IMR-90 (cell line): ENCODE measurements at places on chromosomes 2 and 18.

DNA sequence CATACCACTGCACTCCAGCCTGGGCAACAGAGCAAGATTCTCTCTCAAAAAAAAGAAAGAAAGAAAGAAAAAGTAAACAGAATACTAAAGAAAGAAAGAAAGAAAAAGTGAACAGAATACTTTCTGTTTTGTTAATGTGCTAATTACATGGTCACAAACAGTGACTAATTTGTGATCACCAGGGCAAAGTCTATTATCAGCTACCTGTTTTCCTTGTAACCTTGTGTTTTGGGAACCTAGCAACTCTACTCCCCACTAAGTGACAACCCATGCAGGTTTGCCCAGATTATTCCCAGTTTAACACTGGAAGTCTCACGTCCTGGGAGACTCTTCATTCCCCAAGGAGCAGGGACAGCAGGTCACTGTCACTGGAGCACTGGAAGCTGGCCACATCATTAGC lies 16.7 kb upstream of the UGT1A9 start:
- no peaks in the 10 kb centered on the region for H3K4me1 ChIP-seq
- peaks cover 3% of the 10 kb centered on the region; the same call in 1 of the 2 replicates for H3K27me3 ChIP-seq
- no peak overlapping the region for H3K27ac ChIP-seq
- H3K36me3 ChIP-seq = no peaks in the 10 kb centered on the region

DNA sequence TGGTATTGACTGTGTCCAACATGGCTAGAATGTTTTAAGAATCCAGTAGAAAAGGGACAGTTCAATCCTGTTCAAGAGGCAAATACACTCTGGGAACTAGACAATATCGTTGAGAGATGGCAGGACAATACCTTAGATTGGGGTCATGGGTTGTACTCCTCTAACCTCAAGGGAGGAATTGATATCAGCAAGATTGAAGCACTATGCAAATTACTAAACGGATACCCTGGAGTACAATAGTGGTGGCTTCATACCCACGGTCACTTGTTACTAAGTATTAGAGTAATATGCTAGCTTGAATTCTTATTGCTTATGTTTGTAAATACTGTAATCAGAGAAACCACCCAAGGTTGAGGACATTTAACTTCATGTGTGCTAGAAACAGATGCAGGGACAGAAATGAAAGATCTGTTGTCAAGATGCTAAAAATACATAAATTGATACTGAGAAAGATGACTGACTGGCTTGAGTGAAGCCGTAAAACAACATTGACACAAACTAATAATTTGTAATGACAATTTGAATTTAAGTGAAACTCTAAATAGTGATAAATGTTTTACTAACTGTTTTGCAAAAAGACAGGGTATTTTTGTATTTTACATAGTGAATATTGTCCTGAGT lies 73.3 kb downstream of the KCNJ3 start:
- H3K4me1 ChIP-seq = no peaks in the 10 kb centered on the region
- H3K27me3 ChIP-seq = no peaks in the 10 kb centered on the region
- H3K27ac ChIP-seq = no peak overlapping the region
- DNase-seq = no peak

- H3K4me3 ChIP-seq = no peak overlapping the region
- H3K4me1 ChIP-seq = peaks cover 56% of the 10 kb centered on the region
- no peaks in the 10 kb centered on the region for H3K27me3 ChIP-seq
- no peaks in the 10 kb centered on the region for H3K36me3 ChIP-seq
- DNase-seq = peak; percentile 96
These were observed 88.1 kb upstream of the KLF7 start for GRCh38 chr2:207253666-207254345.

DNA sequence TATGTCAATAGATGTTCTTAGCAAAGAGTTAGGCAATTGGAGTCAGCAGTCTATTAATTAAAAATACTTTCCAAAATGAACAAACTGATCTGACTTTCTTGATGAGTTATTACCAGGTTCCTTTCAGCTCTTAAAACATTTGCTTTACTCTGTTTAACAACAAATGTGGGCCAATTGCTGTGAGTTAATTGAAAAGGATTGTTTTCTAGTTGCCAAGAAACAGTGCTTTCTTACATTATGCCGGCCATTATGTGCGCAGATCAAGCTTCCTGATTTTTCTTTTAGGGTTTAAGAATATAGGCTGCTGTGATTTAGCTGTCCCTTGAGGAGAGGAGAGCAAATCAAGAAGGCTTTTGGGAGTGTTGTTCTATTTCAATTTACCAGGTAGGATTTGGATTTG lies 50.5 kb upstream of the ITPRID2 start:
- H3K4me1 ChIP-seq = no peaks in the 10 kb centered on the region
- no peaks in the 10 kb centered on the region for H3K36me3 ChIP-seq
- H3K27me3 ChIP-seq = no peaks in the 10 kb centered on the region
- no peak overlapping the region for H3K4me3 ChIP-seq
- DNase-seq = no peak

DNA sequence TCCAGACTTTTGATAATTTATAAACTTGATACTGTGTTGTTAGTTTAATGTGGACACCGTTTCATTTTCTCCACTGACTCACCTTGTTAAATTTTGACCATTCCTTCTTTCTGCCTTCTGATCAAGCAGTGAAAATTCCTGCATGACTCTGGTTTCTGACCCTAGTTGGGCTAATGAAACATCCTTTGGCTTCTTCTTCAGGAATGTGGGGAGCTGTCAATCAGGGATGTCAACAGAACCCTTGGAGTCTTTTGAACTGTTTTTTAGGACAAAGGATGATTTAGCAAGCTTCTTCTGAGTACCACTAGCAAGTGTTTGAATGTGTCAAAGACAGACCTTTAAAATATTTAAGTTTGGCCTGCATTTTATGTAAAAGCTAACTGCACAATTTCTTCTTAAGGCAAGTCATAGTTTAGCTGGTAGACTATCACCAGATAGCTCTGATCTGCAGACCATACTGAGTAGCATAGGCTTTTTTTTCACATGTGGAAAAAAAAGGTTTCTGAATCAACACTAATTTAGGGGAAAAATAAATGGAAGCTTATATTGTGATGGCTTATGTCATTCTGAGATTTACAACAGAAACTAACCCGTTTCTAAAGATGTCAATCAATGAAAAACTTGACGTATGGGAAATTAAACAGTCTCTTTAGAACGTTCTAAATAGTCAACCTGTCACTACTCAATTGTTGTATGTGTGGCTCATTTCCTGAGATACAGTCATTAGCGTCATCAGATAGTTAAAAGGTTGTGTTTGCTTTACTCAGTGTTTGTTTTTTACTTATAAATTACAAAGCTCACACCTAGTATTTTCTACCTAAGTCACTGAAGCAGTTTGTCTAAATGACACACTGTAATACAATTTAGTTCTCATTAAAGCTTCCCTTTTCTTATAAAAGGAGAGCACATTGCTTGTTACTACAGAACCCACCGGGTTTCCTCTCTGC lies 311.4 kb downstream of the PTPRM start:
- no peak overlapping the region for H3K27ac ChIP-seq
- H3K27me3 ChIP-seq = no peaks in the 10 kb centered on the region
- DNase-seq = no peak

GRCh38 chr18:7458884-7459283 lies 108.2 kb upstream of the PTPRM start:
- no peak overlapping the region for H3K27ac ChIP-seq
- no peaks in the 10 kb centered on the region for H3K36me3 ChIP-seq
- H3K4me3 ChIP-seq = no peak overlapping the region
- no peaks in the 10 kb centered on the region for H3K4me1 ChIP-seq
- DNase-seq = no peak
- H3K27me3 ChIP-seq = peaks cover 23% of the 10 kb centered on the region

GRCh38 chr2:43169987-43170386 lies 56.4 kb downstream of the ZFP36L2 start:
- H3K27me3 ChIP-seq = no peaks in the 10 kb centered on the region
- no peak overlapping the region for H3K27ac ChIP-seq
- no peak overlapping the region for H3K4me3 ChIP-seq
- no peak for DNase-seq
- no peaks in the 10 kb centered on the region for H3K36me3 ChIP-seq

DNA sequence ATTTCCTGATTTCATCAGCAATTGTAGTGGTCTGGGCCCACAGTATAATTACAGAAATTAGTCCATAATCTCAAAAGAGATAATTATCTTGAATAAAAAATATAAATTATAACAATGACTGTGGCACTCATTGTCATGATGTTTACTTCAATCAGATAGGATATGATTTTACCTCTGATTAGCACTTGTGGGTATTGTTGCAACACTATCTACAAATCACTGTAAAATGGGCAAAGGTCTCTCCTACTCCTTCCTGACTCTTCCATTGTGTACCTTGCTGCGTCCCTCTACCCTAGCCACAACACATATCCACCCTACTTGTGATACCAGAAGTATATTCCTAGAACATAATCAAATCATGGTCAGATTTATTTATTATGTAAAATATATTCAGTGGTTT lies 200.9 kb upstream of the TRIB2 start:
- no peak for DNase-seq
- H3K4me3 ChIP-seq = no peak overlapping the region
- no peaks in the 10 kb centered on the region for H3K27me3 ChIP-seq
- H3K4me1 ChIP-seq = no peaks in the 10 kb centered on the region
- no peak overlapping the region for H3K27ac ChIP-seq

GRCh38 chr18:62081248-62081647 lies 105.6 kb downstream of the PIGN start:
- no peak overlapping the region for H3K4me3 ChIP-seq
- H3K36me3 ChIP-seq = no peaks in the 10 kb centered on the region
- no peaks in the 10 kb centered on the region for H3K4me1 ChIP-seq

DNA sequence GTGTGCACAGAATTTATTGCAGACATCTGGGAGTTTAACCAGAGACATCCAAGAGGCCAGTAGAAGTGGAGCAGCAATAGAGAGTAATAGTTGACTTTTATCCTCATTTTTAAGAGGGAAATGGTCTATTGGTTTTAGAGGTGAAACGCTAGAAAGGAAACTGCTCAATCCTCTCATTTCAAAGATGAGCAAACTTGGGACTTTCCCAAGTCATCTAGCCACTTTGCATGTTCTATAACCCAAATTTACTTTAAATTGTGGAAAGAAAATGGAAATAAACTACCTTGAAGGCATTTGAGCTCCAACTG lies 601.7 kb downstream of the ARHGAP15 start:
- H3K4me1 ChIP-seq = no peaks in the 10 kb centered on the region
- no peaks in the 10 kb centered on the region for H3K27me3 ChIP-seq
- H3K4me3 ChIP-seq = no peak overlapping the region
- H3K27ac ChIP-seq = no peak overlapping the region
- no peak for DNase-seq
- no peaks in the 10 kb centered on the region for H3K36me3 ChIP-seq

DNA sequence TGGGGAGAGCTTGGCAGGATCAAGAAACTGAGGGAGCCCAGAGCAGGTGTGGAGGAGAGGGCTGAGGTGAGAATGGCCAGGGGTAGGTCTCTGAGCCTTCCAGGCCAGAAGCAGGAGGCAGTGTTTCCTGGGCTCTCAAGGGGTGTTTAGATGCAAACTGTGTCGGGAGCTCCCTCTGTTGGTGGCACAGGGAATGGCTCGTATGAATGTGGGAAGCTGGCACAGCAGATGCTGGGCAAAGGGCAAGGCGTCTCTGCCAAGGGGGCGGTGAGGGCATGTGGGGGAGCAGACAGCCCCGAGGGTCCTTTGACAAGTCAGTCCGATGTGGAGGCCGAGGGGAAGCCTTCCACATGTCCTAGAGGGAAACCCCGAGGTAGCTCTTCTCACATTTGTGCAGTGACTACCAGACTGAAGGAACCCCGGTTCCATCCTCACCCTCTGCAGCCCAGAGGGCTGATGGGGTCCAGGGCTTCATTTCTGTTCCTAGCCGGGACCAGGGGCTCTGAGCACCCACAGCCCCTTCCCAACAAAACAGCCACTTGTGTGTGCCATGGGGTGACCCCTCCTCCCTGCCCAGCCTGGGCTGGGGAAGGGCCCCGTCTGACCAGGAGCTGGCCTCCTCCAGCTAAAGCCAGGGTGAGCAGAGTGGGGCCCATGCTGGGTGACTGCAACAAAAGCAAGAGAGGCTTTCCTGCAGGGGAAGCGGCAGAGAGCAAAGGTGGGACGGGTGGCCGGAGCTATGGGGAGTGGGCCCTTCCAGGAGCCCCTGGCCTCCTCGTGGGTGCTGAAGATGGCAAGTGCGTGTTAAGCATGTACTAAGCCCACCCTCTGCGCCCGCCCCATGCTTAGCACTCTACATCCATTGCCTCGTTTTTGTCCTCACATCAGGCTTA lies 103.4 kb downstream of the SEPTIN10 start:
- no peak overlapping the region for H3K27ac ChIP-seq
- H3K4me3 ChIP-seq = no peak overlapping the region
- DNase-seq = peak; percentile 71
- peaks cover 8% of the 10 kb centered on the region for H3K4me1 ChIP-seq

- H3K27ac ChIP-seq = no peak overlapping the region
- no peak overlapping the region for H3K4me3 ChIP-seq
- DNase-seq = no peak
These were observed 67.3 kb upstream of the PPP1CB start for GRCh38 chr2:28684142-28684858.

DNA sequence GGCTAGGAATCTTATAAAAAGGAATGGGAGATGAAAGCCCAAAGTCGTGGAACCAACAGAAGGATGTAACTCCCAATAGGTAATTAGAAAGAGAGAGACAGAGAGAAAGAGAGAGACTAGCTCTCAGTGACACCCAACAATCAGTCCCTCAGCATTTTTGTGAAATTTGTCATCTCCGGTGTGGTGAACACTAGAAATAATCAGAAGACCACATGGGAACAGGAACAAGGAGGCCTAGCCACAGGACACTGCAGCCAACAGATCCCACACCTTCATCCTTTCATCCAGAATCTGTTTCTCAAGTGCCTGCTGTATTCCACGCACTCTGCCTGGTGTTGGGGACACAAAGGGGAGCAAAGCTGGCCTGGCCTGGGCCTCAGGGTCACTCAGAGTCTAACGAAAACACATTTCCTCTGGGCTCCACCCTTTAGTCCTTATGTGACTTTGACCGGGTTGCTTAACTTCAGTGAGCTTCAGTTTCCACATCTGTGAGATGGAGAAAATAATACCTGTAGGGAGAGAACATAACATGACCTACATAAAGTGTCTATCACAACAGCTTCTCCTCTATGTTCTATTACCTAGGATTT lies 53.1 kb downstream of the EHD3 start:
- H3K27ac ChIP-seq = no peak overlapping the region
- H3K36me3 ChIP-seq = no peaks in the 10 kb centered on the region
- H3K4me1 ChIP-seq = peaks cover 10% of the 10 kb centered on the region
- H3K4me3 ChIP-seq = no peak overlapping the region
- no peak for DNase-seq

- no peak overlapping the region for H3K27ac ChIP-seq
- no peaks in the 10 kb centered on the region for H3K36me3 ChIP-seq
- H3K4me1 ChIP-seq = no peaks in the 10 kb centered on the region
- no peak for DNase-seq
- H3K4me3 ChIP-seq = no peak overlapping the region
- H3K27me3 ChIP-seq = no peaks in the 10 kb centered on the region
These were observed 824.1 kb downstream of the NRXN1 start for GRCh38 chr2:50207881-50208280.
